A673 (cell line): ENCODE measurements at places on chromosomes 16 and 17. TPM values are rescaled to one million over a fixed set of nuclear protein-coding genes. Genes with fewer than 3 reads are reported as not detected.

DNA sequence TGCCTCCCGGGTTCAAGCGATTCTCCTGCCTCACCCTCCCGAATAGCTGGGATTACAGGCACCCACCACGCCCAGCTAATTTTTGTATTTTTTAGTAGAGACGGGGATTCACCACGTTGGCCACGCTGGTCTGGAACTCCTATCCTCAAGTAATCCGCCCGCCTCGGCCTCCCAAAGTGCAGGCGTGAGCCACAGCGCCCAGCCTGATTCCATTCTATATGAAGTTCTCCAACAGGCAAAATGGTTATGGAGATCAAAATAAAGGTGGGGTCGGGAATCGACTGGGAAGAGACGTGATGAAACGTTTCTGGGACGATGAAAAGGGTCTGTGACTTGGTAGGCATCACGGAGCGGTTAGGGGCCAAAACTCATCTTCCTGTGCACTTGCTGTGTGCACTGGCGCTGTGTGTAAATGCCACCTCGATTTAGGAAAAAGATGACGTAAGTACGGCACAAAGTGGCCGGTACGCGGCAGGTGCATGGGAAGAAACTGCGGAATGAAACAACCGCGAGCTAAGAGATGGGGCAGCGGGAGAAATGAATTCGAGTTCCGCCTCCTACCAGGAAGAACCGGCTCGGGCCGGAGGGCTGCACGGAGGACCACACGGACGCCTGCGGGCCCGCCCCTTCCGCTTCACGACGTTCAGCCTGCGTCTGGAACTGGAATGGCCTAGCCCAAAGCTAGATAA lies 1.6 kb downstream of the TP53 start:
- H3K27ac ChIP-seq, result peak overlapping the region; percentile 99
- peaks cover 20% of the 10 kb centered on the region for H3K4me1 ChIP-seq
- H3K36me3 ChIP-seq, result no peaks in the 10 kb centered on the region
- H3K4me3 ChIP-seq, result peak overlapping the region; percentile 91
- DNase-seq, result peak; percentile 97

DNA sequence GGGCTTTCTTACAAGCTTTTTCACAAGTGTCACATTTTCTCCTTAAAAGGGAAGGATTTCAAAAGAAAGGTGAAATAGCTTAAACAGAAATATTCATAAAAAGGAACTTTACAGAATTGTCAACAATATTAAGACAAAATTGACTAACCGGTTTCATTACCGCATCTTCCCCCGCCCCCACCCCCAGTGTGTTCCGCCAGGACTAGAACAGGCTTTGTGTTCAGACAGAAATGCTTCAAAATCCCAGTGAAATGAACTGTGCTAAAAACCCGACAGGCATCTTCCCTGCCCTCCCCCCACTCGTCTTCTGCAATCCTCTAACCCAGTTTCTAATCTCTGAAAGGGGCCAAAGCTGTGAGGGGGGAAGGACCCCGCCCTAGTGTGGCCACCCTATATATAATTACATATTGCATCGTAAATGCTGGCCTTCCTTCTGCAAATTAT lies 990 bp upstream of the ROGDI start:
- H3K27ac ChIP-seq, result no peak overlapping the region
- DNase-seq, result no peak
- H3K4me3 ChIP-seq, result peak overlapping the region; percentile 86
- H3K27me3 ChIP-seq, result no peaks in the 10 kb centered on the region
- H3K36me3 ChIP-seq, result peaks cover 22% of the 10 kb centered on the region

GRCh38 chr16:28106467-28107215 lies 43.1 kb upstream of the GSG1L start:
- no peak for DNase-seq
- no peak overlapping the region for H3K4me3 ChIP-seq
- H3K27me3 ChIP-seq, result no peaks in the 10 kb centered on the region

The SMIM22 gene
- total RNA-seq, result not detected in 2 replicates

DNA sequence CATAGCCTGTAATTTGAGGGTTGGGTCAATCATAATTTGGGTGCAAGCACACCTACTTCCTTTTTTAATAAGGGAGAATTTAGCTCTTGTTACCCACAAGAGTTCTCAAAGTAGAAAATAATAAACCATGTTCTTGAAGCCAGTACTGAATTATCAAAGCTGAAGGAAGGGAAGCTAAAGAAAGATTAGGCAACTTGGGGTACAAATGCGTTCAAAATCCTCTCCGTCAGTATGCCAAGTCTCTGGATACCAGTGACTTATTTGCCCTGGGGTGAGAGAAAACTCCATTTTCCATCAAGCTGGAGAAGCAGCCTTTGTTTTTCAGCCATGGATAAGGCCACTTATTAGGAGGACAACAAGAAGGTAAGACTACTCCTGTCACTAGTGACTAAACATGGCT lies 23.5 kb upstream of the DHRS13 start:
- no peak for DNase-seq
- H3K4me3 ChIP-seq, result no peak overlapping the region
- H3K27ac ChIP-seq, result peak overlapping the region; percentile 43
- H3K27me3 ChIP-seq, result no peaks in the 10 kb centered on the region
- H3K4me1 ChIP-seq, result peaks cover 8% of the 10 kb centered on the region

GRCh38 chr17:73560661-73561060 lies 83.6 kb downstream of the SDK2 start:
- no peak for DNase-seq
- H3K36me3 ChIP-seq, result no peaks in the 10 kb centered on the region
- H3K27ac ChIP-seq, result no peak overlapping the region
- H3K4me1 ChIP-seq, result no peaks in the 10 kb centered on the region
- H3K4me3 ChIP-seq, result no peak overlapping the region
- H3K27me3 ChIP-seq, result peaks cover 11% of the 10 kb centered on the region

DNA sequence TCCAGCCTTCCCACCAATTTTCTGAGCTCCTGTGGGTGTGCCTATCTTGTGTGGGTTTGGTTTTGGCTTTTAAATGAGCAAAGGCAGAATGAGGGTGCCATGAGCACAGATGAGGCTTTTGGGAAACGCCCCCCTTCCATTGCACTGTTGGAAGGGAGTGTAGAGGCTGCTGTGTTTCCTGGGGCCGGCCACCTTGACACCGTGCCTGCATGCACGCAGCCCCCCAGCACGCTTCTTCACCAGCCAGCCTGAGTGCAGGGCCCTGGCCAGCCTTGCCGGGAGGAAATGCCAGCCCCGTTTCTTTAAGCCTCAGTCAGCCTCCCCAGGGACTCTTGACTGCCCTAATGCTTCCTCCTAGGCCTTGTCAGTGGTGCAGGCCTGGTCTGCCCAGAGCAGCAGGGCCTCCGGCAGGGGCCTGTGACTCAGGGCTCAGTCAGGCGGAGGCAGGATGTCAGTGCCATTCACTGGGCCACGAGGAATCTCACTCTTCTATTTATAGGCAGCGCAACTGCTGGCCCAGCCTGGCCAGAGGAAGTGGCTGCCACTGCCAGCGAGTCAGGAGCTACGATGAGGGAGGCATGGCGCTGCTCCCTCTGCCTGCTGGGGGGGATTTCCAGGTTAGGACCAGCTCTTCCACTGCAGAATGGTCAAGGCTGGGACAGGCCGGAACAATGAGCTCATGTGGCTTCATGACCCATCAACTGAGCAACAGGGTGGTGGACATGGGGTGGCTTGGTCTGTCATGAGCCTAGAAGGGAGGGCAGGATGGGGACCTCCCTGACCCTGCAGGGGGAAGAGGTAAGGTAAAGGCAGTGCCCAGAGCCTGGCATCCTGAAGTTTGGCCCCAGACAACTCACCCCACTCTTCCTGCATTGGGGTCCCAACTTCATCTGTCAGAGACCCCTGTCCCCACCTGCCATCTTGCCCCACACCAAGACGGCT lies 205.2 kb downstream of the RAB11FIP4 start:
- H3K36me3 ChIP-seq, result no peaks in the 10 kb centered on the region
- no peaks in the 10 kb centered on the region for H3K27me3 ChIP-seq
- H3K4me1 ChIP-seq, result no peaks in the 10 kb centered on the region
- peak; percentile 65 for DNase-seq
- no peak overlapping the region for H3K27ac ChIP-seq

DNA sequence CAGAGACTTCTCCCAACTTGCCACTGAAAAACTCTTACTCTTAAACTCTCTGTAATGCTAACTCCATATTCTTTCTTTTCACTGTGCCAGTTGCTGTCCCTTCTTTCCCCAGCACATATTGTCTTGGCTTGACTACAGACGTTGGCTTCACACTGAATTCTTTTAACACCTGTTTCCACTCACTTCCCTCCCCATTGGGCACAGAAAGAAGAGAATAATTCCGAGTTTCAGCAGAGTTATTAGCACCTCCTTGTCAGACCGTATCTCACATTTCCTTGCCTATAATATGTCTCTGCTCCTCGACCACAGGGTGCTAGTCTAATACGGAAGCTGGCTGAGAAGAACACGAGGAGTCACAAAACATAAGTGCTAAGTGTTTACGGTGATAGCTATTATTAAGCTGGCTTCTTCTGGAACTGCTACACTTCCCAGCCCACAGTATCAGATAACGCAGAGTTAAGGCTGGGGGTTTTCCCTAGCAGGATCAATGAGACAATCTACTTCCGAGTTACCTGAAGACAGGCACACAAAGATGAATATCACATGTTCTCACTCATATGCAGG lies 188.5 kb upstream of the CDH8 start:
- H3K27ac ChIP-seq, result no peak overlapping the region
- peak; percentile 7 for DNase-seq
- H3K36me3 ChIP-seq, result no peaks in the 10 kb centered on the region
- no peaks in the 10 kb centered on the region for H3K27me3 ChIP-seq

DNA sequence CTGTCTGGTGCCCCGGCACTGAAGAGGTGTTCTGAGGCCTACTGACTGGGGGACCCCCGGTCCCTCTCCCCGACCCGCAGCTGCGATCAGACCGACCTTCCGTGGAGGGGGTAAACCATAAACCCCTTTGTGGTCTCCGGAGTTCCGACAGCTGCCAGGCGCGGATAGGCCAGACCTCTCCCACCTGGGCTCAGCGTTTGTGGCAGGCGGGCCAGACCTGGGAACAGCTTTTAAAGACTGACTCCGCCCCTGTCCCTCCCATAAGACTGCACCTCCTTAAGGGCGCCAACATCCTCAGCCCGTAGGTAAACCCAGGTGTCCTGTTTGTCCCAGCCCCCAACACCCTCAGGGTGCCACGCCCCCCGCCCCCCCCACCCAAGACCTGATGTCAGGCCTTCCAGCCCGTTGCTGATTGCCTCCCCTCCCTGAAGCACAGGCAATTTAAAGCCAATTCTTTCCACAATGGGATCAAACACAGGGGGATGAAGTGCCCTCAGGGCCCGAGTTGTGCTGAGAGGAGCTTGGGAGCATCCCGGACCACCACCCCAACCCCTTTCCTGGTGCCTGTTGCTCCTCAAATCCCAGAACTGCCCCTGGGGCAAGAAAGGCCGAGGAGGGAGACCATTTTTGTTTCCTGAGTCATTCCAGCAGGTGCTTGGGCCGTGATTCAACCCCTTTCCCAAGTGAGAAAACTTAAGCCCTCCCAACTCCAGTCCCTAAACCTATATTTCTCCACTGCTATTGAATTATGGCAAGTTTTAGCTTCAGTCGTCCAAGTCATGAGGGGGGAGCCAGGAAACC lies at the start of gene SOX15:
Gene SOX15, minus strand, starts transcription at position 204 of the 801 bp plus-strand sequence. CDS start 418 bp downstream, outside the sequence.
- peaks cover 79% of the 10 kb centered on the region for H3K36me3 ChIP-seq
- no peak for DNase-seq
- no peak within 1 kb of the TSS for H3K4me3 ChIP-seq
- H3K4me1 ChIP-seq, result peaks cover 6% of the 10 kb centered on the region
- no peaks in the 10 kb centered on the region for H3K27me3 ChIP-seq

GRCh38 chr17:66704858-66705520 lies 129.9 kb upstream of the CACNG5 start:
- H3K4me3 ChIP-seq, result no peak overlapping the region
- no peak for DNase-seq
- no peak overlapping the region for H3K27ac ChIP-seq
- H3K27me3 ChIP-seq, result no peaks in the 10 kb centered on the region
- H3K36me3 ChIP-seq, result no peaks in the 10 kb centered on the region

The ACSM2A gene
- total RNA-seq, result not detected in 2 replicates

- H3K27me3 ChIP-seq, result no peaks in the 10 kb centered on the region
- H3K4me3 ChIP-seq, result no peak overlapping the region
- no peak overlapping the region for H3K27ac ChIP-seq
- H3K4me1 ChIP-seq, result no peaks in the 10 kb centered on the region
Measured at GRCh38 chr16:4345836-4346781, 5.0 kb downstream of the PAM16 start.

- H3K4me3 ChIP-seq, result no peak overlapping the region
- no peaks in the 10 kb centered on the region for H3K4me1 ChIP-seq
- no peaks in the 10 kb centered on the region for H3K36me3 ChIP-seq
- H3K27ac ChIP-seq, result no peak overlapping the region
Measured at GRCh38 chr17:28065706-28066105, 23.2 kb downstream of the NLK start.

DNA sequence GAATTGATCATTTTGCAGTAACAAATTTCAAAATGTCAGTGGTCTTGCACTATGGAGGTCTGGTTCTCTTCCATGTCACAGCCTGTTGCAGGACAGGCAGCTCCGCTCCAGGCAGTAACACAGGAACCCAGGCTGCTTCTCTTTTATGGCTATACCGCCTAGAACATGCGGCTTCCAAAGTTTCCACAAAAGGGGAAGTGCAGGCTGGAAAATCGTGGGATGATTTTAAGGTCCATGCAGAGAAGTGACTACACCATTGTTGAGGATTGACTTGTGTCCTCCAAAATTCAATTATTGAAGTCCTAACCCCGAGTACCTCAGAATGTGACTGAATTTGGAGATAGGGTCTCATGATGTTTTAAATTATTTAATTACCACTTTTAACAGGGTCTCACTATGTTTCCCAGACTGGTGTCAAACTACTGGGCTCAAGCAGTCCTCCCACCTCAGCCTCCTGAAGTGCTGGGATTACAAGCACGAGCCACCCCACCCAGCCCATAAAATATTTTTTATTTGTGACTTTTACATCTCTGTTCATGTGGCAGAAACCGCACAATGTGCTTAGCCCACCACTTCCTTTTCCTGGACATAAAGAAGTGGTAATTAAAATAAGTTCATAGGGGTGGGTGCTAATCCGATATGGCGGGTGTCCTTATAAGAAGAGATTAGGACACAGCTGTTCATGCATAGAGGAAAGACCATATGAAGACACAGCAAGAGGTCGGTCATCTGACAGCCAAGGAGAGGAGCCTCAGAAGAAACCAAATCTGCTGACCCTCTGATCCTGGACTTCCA lies 279.2 kb upstream of the RPL38 start:
- H3K36me3 ChIP-seq, result no peaks in the 10 kb centered on the region
- H3K27me3 ChIP-seq, result no peaks in the 10 kb centered on the region
- no peak overlapping the region for H3K27ac ChIP-seq
- DNase-seq, result peak; percentile 65
- H3K4me3 ChIP-seq, result no peak overlapping the region
- peaks cover 2% of the 10 kb centered on the region for H3K4me1 ChIP-seq

- H3K27me3 ChIP-seq, result no peaks in the 10 kb centered on the region
- H3K4me3 ChIP-seq, result no peak overlapping the region
- no peak overlapping the region for H3K27ac ChIP-seq
- H3K36me3 ChIP-seq, result no peaks in the 10 kb centered on the region
Measured at GRCh38 chr16:2487903-2488531, 13.1 kb downstream of the TBC1D24 start.

GRCh38 chr17:14826358-14826757 lies 438.8 kb downstream of the PMP22 start:
- H3K4me1 ChIP-seq, result no peaks in the 10 kb centered on the region
- no peak for DNase-seq
- no peak overlapping the region for H3K4me3 ChIP-seq

The ABCA10 gene
- 0.42 and 0.47 TPM in 2 replicates for total RNA-seq

The CCDC200 gene
- not detected in 2 replicates for total RNA-seq

The CACNG1 gene
- total RNA-seq, result not detected in 2 replicates

The SLFN12L gene
- 1.6 and 2.7 TPM in 2 replicates for total RNA-seq
